Right ventricle myocardium superior (tissue), 1 donor: ENCODE measurements at places on chromosomes 2 and 18. TPM values are rescaled to one million over a fixed set of nuclear protein-coding genes. Genes with fewer than 3 reads are reported as not detected.

DNA sequence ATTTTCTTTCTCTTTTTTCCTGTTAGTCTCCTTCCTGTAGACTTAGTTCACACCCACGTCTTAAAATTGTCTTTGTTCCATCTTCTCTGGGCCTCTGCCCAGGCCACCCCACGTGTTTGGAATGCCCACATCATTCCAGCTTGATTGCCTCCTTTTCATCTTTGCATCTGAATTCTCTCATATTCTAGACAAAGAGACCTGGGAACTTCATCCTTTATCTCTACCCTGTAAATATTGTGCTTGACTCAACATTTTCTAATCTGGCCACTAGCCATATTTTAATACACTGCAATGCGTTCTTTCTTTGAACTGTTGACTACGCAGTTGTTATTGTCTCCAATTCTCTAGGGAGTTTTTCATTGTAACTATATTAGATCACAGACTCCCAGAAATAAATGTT lies 187.5 kb upstream of the NRXN1 start:
- no peak for DNase-seq

DNA sequence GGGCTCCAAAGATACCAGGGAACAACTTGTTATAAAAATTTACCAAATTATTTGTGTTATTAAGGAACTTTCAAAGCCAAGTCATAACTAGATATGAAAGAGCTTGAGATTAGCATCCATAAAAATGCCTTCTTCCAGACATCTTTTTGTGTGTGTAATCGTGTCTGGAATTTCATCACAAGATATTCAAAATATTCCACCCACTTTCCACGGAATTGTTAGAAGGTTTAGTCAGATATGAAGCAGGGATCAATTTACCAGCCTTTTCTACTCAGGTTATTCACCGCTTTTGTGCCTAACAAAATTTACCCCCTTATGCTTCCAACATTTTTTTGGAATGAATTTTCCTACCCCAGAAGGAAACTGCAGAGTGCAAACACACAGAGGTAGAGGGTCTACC lies 130.2 kb upstream of the ACVR2A start:
- DNase-seq, result no peak

DNA sequence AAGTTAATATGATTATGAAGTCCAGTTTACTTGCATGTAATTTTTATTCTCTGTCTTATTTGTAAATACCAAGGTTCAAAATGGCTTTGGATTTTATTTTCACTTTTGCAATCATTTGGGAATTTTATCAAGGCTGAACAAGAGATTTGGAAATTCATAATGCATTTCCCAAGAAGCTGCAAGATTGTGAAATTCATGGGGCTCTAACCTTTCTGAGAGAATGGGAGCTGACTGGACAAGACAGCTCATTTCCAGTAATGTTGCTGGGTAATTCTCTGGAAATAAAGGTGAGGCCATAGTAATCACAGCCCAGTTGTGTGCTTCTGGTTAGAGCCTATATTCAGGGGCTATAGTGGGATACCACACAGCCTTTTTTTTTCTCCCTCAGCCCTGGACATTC lies 21.5 kb upstream of the NABP1 start:
- no peak for DNase-seq

- DNase-seq, result no peak
Observed at GRCh38 chr2:152344579-152345195, 9.7 kb downstream of the FMNL2 start.

DNA sequence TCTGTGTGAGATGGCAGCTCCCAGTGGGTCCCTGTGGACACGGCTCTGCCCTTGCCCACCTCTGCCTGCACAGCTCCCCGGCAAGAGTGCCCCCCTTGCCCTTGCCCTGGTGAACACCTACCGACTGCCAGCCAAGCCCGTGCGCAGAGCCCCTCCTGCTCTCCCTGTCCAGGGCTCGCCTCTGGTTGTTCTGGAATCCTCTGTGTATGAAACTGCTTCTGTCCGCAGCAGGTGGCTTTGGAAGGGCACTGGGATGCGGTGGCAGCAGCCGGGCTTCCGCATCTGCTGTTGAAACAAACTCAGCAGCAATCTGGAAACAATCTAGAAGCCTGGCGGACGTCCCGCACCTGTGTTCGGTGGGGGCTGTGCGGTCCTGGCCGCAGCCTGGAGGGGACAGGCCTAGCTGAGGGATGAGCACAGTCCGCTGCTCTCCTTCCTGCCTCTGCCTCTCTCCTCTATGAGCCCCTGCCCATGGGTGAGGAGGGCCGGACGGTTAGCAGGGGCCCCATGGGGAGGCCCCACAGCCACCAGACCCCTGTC lies 34.0 kb upstream of the KLF11 start:
- no peak for DNase-seq

DNA sequence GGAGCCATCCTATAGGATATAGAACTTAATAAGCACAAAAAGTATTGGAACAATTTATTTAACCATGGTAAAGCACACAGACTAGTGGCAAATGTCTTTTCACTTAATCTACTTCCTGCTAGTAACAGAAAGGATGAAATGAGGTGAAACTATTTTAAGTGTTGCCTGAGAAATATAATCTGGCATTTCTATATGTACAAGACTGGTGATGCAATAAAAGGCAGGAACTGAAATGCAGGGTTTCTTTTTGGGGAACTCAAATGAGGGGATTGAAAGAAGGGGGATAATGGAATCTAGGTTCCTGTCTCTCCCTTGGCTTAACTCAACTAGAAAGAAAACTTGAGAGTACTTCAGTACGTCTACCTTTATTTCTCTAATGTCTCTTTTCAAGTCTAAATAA lies 122.3 kb downstream of the MEMO1 start:
- DNase-seq, result no peak

DNA sequence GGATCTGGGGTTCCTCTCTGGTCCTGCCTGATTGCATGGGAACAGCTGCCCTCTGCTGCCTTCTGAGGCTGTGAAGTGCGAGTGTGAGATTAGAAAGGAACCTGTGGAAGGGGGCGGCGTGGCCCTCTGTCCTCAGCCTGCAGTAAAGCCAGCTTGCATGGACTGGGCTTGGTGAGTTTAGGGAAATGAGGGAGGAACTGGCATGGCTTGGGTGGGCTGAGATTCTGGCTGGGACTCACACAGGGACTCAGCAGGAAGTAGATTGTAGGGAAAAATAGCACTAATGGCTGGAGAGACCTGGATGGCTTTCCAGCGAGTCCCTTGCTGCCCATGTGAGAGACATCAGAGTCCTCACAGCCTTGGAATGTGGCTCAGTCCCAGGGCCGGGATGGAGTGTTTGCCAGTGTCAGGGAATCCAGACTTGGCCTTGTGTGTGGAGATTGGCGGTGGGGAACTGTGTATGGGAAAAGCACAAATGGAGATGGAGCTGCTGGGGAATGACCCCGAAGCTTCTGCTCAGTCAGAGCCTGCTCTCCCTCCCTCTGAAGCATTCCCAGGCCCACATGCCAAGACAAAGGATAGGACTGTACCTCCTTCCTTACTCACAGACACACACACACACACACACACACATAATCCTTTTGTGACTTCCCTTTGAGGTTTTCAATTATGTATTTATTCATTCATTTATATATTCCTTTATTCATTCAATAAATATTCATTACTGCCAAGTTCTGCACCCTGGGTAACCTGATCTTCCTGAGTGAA lies 115.4 kb downstream of the ACAA2 start:
- DNase-seq, result peak; percentile 55

- no peak for DNase-seq
Observed at GRCh38 chr2:2663401-2664036, 332.4 kb upstream of the MYT1L start.

CDH7 gene
- total RNA-seq, result not detected

LOXL3 gene
- total RNA-seq, result 3.6 TPM
